ENCODE measurements at places on chromosomes 5 and 9.

- DNase-seq = no peak
These were observed 521.1 kb upstream of the DAB2 start for GRCh38 chr5:39945870-39946269.

DNA sequence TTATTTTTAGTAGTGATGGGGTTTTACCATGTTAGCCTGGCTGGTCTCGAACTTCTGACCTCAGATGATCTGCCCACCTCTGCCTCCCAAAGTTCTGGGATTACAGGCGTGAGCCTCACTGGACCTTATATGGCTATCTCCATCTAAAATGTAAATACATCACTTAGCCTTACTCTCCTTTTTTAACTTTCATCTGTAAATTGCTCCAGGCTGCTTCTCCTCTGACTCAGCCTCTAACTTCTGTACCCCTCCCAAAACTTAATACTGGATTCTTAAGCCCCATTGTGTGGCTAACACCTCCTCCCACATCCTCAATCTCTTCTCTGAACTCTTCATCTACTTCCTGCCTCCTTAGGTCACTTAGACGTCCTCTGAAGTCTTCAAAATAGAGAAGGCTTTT, 4.0 kb downstream of the SNX30 start:
- DNase-seq = no peak

DNA sequence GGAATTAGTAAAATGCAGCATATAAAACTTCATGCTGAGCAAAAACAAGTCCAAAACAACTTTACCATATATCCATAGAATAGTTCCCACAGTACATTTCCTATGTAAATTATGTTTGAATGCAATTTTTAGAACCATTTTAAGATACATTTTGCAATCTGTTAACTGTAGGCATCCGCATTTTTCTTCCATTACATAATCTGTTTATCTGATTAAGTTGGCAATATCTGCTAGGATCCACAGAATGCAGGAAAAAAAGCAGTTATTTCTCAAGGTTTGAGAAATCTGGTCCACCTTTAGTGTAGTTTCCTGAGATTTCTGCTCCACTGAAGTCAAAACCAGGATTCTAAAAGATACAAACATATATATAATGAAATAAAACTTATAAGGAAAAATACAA, 6.2 kb downstream of the NUDCD2 start:
- no peak for DNase-seq

- no peak for DNase-seq
These were observed 151.8 kb downstream of the DROSHA start for GRCh38 chr5:31380049-31380448.

- no peak for DNase-seq
These were observed 21.7 kb upstream of the C5orf47 start for GRCh38 chr5:173967241-173967640.

DNA sequence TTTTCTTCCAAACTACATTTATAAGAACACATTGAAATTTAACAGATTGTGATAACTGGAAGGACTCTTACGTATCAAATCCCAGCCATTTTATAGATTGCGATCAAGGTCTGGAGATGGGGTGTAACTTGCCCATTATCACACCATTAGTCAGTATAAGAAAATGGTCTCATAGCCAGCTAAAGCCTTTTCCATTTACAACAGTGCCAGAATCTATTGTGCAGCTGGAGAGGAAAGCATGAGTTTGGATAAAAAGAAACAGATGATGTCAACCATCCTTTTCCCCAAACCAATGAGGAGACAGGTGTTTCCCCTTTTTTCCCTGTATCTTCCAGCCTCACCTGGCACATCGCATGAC, 658.8 kb downstream of the ACTL7B start:
- DNase-seq = no peak

- no peak for DNase-seq
These were observed 211.7 kb downstream of the ENC1 start for GRCh38 chr5:74428876-74429275.

DNA sequence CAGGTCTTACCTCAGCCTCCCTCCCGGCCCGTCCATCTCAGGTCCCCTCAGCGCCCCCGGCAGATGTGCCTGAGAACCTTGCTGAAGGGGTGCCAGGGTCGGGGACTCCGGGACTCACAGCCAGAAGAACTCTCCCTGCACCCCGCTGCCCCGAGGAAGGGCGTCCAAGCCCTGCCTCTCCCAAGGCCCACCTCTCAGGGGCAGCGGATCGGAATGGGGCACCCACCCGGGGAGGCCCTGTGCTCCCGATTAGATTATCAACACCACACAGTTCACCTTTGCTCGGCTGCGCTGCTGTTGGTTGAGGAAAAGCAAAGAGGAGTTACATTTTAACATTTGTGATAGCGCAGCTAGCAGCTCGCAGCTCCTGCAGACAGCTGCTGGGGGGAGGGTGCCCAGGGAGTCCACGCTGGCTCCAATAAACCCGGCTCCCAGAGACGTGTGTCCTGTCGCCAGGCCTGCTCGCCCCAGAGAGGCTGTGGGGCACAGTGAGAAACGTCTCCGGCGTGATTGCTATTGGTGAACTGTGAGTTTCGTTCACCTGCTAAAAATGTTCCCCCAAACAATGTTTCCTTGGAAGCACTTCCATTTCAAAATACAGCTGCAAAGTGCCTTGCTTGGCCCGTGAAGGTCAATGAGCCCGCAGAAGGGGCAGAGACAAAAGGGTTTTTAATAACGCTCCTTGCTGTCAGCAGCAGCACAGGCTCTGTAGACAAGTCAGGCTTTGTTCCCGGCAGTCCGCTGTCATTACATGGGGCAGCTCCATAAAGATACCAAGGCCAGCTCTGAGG, 18.6 kb upstream of the SLC6A19 start:
- peak; percentile 67 for DNase-seq

DNA sequence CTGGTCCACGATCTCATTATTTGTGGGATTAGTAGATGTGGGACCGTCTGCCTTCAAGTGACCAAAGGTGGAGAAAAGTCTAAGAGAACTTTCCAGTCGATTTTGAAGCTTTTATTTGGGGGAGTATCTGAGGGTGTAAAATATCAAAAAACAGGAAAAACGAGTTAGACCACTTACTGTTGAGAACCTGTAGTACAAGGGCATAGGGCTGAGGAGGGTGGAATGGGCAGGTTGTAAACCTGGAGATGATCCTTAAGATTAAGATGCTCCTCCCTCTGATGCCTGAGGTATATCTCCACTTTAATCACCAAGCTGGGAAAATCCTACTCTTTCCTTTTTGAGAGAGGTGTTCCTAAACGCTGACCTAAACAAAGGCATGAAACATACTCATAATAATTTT, 32.0 kb upstream of the GTF2H2C start:
- DNase-seq = no peak

DNA sequence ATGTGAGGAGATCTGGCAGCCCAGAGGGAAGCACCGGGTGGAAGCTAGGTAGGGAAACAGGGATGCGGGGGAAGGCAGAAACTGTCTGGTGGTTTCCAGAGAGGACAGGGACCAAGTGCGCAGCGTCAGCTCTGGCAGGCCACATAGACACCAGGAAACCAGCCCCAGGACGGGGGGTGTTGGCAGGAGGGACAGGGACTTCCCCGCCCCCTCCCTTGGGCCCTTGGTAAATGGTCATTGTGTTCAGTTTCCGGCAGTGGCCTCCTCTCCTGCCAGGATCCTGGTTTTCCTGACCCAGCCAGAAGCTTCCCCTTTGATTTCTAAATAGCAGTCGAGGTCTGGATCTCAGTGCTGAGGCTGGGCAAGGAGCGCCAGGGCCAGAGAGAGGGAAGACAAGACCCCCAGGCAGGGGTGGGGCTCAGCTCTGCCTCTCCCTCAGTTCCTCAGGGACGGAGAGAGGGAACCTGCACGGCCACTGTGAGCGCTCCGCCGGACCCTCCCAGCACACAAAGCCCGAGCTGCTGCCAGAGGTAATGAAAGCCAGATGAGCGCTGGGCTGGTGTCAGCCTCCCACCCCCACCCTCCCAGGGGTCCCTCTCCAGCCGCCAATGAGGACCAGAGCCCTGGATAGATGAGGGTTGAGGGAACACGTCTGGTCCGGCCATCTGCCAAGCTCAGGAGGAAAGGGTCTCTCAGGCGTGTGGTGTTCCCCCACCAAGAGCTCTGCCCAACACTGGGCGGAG, 1.8 kb downstream of the RALGDS start:
- peak; percentile 80 for DNase-seq

All from caudate nucleus (tissue), 63 donors.